ENCODE measurements at places on chromosomes 1 and 21. TPM values are rescaled to one million over a fixed set of nuclear protein-coding genes. Genes with fewer than 3 reads are reported as not detected.

- no peak for DNase-seq
Observed at GRCh38 chr1:1433804-1434130, 1.7 kb upstream of the VWA1 start.

- no peak for DNase-seq
Observed at GRCh38 chr1:66137235-66137634, 344.5 kb downstream of the PDE4B start.

DNA sequence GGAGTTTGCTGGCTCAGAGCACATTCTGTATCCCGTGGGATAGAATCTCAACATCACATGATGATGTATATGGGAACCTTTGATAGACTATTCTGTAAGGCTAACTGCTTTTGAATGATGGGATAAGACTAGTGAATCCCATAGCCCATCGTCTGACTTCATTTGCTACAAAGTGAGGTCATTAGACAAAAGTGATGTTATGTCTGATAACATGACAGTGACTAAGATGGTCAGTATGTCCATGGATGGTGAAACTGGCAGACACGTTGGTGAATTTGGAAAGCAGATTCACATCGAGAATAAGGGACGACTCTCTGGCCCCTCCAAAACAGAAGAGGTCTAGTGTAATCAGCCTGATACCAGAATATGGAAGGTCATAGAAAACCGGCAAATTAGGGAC is 108.4 kb downstream of the HHAT start:
- DNase-seq: no peak

DNA sequence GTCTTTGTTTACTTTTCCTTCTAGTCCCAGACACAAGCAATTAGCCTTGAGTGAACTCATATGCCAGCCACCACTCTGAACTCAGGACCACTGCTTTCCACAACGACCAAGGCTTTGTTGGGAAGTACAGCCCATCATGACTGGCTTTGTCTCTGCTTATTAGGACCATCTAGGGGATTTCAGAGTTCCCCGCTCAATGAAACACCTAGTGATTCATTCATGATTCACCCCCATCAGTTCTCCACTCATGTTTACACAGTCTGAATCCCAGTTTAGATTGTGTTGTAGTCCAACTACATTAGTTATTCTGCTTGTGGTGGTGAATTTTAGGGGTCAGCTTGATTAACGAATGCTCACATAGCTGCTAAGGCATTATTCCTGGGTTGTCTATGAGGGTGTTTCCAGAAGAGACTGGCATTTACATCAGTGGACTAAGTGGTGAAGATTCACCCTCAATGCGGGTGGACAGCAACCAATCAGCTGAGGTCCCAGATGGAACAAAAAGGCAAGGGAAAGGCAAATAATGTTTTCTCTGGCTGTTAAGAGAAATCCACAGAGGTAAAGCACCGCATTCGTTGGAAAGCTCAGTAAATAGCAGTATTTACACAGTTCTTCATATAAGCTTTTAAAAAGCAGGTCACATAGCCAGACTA is 122.7 kb downstream of the RGS21 start:
- no peak for DNase-seq

SLC30A7 gene
- total RNA-seq: 26.1 TPM

SIM2 gene
- not detected for total RNA-seq

GRCh38 chr1:33899746-33900145 is 35.9 kb downstream of the HMGB4 start:
- DNase-seq: no peak

- no peak for DNase-seq
Observed at GRCh38 chr1:65497256-65497830, 76.9 kb downstream of the LEPR start.
